ENCODE measurements at places on chromosomes 4 and X.

DNA sequence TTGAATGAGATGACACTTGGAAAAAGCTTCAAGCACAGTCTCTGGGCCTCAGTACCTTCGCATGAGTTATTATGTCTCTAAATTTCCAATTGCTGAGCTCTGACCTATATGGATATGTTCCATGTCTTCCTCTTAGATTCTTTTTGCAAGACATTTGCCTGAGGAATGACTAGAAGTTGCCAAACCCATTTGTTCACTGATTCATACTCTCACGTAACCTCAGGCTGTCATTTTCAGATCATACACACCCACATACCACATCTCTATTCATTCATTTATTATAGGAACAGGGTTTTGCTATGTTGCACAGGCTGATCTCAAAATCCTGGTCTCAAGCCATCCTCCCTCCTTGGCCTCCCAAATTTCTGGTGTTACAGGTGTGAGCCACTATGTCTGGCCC is 2137.1 kb upstream of the TENM3 start:
- no peak for DNase-seq

GRCh38 chrX:24846550-24847150 is 152.9 kb downstream of the POLA1 start:
- DNase-seq: no peak

DNA sequence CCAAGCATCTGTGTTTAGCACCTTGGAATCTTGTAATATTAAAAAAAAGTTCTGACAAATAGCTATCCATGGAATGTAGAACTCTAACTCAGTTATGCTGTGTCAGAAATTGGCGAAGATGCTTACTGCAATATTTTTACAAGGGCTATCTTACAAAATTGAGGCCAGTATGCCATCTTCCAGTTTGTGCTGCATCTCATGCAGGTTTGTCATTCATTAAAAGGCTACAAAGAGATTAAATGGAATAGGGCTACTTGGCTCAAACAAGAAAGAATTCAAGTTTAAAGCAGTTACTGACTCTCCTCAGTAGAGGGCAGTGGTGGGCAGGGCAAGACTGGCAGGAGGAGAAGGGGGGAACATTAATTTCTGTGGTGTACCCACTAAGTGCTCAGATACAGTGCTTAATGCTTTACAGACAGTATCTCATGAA is 66.5 kb downstream of the SHROOM4 start:
- no peak for DNase-seq

DNA sequence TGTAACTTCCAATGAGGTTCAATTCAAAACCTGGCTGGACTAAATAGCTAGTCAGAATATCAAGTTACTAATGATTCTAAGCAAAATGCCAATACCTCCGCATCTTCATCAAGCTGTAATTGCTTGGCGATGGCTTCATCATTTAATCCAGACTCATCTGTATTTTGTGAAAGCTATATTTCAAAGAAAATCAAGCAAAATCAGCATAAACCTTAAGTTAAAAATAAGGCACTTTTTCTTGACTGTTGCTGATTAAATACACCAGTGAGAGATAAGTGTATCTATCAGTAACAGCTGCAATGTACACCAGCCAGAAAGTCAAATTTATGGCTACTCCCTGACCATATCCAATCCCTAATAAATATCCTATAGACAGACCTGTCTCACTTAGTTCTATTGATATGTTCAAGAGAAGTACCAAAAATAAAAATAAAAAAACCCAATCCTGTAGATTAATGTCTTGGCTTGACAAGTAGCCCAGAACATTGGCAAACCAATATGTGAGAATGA is 39.6 kb downstream of the RFC1 start:
- no peak for DNase-seq

GRCh38 chrX:87621697-87622096 is 104.1 kb downstream of the KLHL4 start:
- DNase-seq: no peak

DNA sequence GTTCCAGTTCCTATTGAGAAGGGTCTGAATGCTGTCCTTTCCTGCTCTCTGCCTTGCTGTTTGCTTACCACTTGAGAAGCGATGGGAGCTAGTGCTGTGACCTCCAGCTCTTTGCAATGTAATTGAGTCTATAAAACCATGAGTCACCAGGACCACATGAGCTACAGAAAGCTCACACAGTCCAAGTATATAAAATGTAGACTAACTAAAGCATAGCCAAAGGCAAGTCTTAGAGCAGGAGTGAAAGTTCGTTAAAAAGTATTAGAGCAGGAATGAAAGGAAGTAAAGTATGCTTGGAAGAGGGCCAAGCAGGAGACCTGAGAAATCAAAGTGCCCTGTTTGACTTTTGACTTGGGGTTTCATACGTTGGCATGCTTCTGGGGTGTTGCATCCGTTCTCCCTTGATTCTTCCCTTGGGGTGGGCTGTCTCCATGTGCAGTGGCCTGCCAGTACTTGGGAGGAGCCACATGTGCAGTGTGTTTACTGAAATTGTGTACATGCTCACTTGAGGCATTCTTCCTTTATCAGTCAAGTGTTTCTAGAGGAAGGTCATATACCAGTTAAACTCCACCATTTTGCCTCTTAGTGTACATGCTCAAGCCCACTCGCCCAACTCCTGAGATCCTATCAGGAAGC is 71.3 kb upstream of the KIT start:
- no peak for DNase-seq

GRCh38 chr4:132063829-132064228 is 1085.3 kb upstream of the PCDH10 start:
- DNase-seq: no peak

DNA sequence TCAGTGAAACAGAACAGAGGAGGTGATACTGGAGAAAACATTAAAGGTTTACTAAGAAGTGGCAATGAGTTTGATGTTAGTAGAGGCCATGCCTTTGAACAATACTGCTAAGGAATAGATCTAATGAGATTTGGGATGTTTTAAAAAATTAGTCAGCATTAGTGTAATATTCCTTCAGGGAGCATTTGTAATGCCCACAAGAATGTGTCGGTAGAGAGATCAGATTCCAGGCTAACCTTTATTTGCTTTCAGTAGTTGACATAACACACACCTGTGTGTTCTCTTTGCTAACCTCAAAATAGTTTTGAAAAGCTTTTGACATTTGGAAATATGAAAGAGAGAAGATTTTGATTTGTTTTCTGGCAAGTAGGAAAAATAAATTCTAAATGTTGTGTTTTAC is 328.8 kb downstream of the BMPR1B start:
- DNase-seq: no peak

DNA sequence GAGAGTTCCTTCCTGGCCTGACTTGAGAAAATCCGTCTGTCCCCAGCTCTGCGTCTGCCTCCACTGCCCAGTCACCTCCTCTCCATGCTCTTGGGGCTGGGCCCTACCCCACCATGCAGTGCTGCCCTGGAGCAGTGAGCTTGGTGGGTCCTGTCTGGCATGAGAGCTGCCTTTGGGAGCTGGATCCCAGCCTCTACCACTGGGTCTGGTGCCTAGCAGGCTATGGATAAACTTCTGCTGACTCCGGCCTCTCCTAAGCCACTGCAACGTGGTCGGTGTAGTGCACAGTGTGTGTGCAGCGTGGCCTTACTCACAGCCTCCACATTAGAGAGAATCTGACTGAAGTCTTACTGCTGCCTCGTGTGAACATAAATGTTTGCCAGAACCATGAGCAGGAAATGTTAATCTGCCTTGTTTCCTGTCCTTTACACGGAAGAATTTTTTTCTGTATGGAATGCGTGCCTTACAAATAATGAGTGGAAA is 47.6 kb downstream of the HTT start:
- no peak for DNase-seq

DNA sequence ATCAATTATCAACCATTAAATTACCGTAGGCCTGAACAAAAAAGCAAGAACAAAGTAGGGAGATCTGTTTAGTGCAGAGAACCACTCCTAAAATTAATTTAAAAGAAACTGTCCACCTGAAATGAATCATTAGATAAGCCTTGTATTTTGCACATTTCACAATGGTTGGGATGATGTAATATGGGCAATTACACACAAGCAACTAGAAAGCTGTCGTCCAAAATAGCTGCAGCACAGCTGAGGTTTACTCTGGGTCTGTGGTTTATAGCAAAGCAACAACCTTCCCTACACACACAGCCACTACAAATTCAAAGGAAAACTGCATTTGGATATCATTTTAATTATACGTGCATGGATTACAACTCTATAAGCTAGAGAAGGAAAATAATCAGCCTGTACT is 28.5 kb downstream of the PCDH19 start:
- DNase-seq: no peak

GRCh38 chrX:2397229-2398063 is 103.3 kb downstream of the DHRSX start:
- DNase-seq: no peak

DNA sequence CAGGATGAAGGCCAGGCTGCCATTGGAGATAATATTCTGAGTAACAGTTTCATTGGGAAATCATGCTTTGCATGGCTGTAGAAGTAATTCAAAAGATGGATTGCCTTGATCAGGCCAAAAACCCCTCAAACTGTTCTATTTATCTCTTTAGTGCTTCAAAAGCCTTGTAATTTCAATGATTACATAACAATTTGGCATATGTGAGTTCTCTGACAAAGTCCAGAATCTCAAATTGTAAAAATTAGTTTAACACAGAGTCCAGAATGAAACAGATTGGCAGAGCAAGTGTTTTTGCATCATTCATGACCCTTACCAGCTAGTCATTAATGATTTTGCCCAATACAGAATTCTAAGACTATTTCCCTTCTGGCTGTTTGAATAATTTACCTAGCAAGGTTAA is 347.3 kb downstream of the SPRY1 start:
- no peak for DNase-seq

GRCh38 chr4:131584587-131584986 is 1564.5 kb upstream of the PCDH10 start:
- no peak for DNase-seq

DNA sequence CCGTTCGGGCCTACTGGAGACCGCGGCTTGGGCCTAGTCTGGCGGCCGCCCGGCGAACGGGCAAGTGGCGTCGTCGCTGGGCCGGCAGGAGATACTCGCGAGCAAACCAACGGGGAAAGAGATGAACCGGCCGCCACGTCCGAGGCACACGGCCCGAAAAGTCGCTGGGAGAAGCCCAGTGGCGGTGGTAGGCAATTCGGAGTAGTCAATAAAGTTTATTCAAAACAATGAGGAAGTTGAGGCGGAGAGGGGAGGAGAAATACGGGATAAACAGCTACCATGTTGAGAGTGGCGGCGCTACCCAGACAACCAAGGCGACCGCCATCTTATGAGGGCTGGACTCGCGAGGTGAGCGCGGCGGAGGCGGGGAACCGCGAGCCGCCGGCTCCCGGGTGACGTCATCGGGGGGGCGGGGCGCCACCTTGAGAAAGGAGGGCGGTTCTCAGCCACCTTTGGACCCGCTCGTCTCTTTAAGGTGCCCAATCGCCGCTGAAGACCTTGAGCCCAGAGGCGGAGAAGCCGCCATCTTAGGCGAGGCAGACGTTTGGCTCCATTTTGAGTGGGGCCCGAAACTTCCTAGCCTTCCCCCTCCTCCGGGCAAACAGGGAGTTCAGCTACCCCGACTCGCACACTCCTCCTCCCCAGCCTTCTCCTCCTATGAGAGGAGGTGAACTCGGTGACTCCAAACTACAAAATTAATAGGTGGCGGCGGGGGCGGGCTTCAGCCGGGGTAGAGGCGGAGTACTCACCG is at the start of gene PHF8:
TSS of gene PHF8 (minus strand) at position 348 of the 751 bp plus-strand sequence. CDS start 1,745 bp downstream, outside the sequence.
- DNase-seq: peak; percentile 52

GRCh38 chr4:180100433-180101344 is 2142.5 kb upstream of the TENM3 start:
- DNase-seq: no peak

DNA sequence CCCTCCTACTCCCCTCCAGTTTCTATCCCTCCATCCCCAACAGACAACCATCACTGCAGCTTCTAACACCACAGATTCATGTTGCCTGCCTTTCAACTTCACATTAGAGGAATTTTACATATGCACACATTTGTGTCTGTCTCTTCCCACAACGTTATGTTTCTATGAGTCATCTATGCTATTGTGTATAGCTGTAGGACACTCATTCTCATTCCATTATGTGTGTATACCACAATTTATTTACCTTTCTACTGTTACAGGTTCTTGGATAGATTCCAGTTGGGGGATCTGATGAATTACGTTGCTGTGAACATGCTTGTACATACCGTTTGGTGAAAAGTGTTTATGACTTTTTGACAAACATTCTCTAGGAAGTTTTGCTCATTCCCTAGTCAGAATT is 58.8 kb upstream of the TRPC3 start:
- no peak for DNase-seq

- DNase-seq: no peak
These were observed 816.0 kb upstream of the NDST4 start for GRCh38 chr4:115929373-115929772.

DNA sequence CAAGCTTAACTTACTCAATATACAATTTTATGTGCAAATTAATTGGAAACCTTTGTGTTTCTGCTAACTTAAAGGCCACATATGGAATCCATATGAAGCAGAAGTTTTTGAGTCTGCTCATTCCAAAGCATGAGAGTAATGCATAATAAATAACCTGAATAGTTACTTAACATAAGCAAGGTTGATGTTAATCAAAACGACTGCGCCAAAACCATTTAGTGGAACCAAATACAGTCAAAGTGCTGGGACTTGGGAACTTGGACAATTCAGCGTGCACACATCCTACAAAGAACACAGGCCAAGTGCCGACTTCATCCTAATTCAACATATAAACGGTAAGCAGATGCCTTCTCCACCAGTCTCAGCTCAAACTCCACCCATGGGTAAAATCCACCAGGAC is 17.0 kb downstream of the TSPAN5 start:
- DNase-seq: no peak

GRCh38 chrX:118751950-118752783 is 24.8 kb downstream of the IL13RA1 start:
- DNase-seq: peak; percentile 16

DNA sequence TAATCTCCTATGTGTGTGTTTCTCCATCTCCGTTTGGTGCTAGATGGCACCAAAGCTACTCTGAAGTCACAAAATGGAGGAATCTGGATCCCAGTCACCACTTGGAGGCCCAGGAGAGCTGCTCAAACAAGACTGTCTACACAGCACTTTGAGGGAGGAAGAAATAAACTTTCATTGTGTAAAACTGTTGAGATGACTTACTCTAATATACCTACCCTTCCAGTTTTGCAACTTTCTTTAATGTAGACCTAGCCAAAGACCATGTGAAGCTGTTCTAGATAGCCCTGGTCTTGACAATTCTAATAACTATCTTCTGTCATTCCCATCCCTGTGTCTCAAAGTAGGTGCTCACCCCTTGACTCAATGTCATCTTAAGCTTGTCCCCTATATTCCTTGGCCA is 52.8 kb upstream of the TAB3 start:
- DNase-seq: no peak

DNA sequence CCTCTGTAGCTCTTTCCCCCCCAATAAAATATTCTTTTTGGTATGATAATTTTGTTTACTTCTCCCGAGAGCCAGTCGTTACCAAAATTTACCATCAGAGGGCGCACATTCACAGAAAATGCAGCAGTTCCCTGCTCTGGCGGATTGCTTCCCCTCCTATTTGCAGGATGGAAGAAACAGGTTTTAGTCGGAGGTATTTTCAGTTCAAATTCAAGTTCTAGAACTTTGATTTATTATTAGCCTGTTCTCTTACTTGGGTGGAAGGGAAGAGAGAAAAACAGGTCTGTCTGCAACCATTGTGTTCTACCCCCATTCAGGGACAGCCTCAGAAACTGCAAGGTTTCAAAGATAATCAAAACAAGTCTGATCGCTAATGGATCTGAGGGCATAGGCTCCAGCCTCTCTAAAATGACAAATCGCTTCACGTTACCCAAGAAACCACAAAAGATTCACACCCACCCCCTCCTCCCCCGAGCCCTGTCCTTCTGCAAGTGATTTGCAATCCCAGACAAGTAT is 263.8 kb upstream of the RPS6KA3 start:
- DNase-seq: no peak
